ENCODE measurements at places on chromosomes 1 and 21.

GRCh38 chr1:173553312-173553711 lies 49.6 kb downstream of the SLC9C2 start:
- DNase-seq = no peak

GRCh38 chr1:159201642-159202041 lies 3.0 kb upstream of the ACKR1 start:
- no peak for DNase-seq

GRCh38 chr1:156389311-156389710 lies 20.3 kb downstream of the RHBG start:
- DNase-seq = no peak

- peak; percentile 20 for DNase-seq
Measured at GRCh38 chr1:164560121-164560541, 1.1 kb downstream of the PBX1 start.

- DNase-seq = no peak
Measured at GRCh38 chr21:29115899-29116298, 14.5 kb upstream of the MAP3K7CL start.

GRCh38 chr1:230917284-230918135 lies 49.2 kb upstream of the C1orf198 start:
- DNase-seq = peak; percentile 58

DNA sequence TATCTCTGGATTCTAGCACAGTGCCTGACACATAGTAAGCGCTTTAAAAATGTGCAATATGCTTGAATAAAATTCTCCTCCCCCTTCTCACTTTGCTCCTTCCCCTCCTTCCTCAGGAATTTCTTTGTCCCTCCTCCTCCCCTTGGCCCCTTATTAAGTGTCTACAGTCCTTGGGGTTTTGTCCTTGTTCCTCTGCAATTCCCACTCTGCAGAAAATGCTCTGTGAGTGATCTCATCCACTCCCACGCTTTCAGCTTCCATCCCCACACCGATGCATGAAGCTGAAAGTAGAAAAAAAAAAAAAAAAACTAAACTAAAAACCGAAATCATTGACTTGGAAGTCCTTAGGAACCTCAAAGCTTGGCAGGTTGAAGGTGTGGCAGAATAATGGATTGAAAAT lies 273.6 kb downstream of the RRAGC start:
- DNase-seq = no peak

GRCh38 chr1:84855168-84855567 lies 37.8 kb downstream of the LPAR3 start:
- DNase-seq = peak; percentile 82

DNA sequence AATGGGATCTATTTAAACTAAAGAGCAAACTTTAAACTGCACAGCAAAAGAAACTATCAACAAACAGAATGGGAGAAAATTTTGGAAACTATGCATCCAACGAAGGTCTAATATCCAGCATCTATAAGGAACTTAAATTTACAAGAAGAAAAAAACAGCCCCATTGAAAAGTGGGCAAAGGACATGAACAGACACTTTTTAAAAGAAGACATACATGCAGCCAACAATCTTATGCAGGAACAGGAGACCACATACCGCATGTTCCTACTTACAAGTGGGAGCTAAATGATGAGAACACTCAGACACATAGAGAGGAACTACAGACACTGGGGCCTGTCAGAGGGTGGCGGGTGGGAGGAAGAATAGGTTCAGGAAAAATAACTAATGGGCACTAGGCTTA lies 149.6 kb downstream of the RPS6KC1 start:
- DNase-seq = no peak

GRCh38 chr1:168582688-168583336 lies 6.4 kb downstream of the XCL1 start:
- no peak for DNase-seq

DNA sequence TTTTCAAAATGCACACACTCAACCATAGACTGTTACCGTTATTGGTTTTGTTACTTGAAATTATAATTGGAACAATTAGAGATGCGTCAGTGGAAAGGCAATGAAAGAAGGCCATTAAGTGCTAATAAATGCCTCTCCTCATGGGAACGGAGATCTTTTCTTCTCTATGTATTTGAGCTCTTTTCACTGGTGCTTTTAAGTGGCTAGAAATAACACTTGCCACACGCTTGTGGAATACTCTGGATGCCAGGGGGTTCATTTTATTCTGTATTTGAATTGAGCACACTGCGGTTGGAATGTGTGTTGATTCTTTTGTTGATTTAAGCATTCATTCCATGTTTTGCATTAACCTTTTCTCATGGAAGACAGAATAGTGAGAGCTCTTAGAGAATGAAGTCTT lies 68.4 kb downstream of the DNM3 start:
- DNase-seq = no peak

GRCh38 chr1:228297822-228298221 lies 90.0 kb downstream of the OBSCN start:
- no peak for DNase-seq

DNA sequence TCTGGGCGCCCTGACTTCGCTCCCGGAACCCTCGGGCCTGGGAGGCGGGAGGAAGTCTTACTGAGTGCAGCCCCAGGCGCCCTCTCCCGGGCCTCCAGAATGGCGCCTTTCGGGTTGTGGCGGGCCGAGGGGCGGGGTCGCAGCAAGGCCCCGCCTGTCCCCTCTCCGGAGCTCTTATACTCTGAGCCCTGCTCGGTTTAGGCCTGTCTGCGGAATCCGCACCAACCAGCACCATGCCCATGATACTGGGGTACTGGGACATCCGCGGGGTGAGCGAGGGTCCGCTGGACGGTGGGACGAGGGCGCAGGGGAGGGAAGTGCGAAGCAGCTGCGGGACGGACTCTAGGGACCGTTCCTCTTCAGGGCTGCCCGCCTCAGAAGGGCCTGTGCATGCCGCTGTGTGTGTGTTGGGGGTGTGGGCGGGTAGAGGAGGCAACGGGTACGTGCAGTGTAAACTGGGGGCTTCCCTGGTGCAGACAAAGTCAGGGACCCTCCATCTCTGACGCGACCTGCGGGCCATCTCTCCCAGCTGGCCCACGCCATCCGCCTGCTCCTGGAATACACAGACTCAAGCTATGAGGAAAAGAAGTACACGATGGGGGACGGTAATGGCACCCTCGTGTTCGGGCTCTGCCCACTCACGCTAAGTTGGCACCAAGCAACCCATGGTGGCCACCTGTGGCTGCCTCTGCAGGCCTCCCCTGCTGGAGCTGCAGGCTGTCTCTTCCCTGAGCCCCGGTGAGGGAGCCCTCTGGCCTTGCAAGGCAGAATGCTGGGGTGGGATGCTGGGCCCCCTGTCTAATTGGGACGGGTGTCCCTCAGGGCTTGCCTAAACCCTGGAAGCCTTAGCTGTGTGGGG lies at the start of gene GSTM1:
Gene GSTM1 (plus strand): TSS at position 177 of the 859 bp plus-strand sequence. CDS start 57 bp downstream, at position 234.
- peak; percentile 24 for DNase-seq

DNA sequence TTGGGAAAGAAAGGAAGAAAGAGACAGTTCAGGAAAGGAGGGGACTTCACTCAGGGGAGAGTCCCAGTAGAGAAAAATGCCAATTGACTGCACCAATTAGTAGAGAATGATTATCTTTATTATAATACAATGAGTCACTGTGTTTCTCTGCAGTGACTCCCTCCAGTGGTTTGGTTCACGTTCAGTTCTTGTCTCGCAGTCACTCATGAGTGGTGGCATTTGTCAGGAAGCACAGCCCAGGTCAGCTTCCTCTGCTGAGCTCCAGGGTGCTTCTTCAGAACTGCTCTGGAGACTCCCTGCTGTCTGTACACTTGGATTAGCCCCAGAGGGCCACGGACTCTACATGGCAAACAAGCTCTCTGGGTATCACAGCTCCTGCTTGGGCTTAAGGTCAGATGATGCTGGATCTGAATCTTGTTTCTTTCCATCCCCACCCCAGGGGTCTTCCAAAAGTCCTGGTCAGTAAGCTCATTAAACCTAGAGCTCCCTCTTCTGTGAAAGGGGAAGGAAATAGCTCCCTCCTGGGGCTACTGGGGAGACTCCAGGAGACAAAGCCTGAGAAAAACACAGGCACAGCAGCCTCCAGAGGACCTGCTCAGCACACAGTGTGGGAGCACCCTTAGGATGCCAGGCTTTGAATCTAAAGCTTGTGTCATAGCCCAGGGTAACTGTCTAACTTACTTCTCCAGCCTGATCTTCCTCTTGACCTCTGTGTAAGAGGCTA lies 619.0 kb downstream of the AJAP1 start:
- DNase-seq = no peak

- peak; percentile 79 for DNase-seq
Measured at GRCh38 chr21:36155603-36156338, 853 bp upstream of the DOP1B start.

DNA sequence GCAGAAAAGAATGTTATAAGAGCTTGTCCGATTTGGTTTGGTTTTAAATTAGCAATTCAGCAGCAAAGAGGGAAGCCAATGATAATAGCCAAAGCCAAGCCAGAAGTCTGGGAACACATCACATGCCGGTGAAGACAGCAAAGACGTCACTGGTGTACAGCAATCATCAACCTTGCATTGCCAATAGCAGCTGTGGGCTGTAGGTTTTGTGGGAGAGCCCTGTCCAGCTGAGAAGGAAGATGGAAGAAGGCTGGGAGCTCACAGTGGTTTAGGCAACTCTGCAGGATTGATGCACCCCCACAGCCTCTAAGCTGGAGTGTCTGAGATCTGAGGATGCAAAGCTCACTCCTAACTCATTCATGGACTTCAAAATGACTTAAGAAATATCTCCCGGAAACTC lies 338.7 kb downstream of the SIPA1L2 start:
- DNase-seq = no peak

- peak; percentile 49 for DNase-seq
Measured at GRCh38 chr1:26349188-26349876, 4.6 kb downstream of the CRYBG2 start.

GRCh38 chr1:56836359-56836758 lies 17.2 kb upstream of the FYB2 start:
- no peak for DNase-seq

DNA sequence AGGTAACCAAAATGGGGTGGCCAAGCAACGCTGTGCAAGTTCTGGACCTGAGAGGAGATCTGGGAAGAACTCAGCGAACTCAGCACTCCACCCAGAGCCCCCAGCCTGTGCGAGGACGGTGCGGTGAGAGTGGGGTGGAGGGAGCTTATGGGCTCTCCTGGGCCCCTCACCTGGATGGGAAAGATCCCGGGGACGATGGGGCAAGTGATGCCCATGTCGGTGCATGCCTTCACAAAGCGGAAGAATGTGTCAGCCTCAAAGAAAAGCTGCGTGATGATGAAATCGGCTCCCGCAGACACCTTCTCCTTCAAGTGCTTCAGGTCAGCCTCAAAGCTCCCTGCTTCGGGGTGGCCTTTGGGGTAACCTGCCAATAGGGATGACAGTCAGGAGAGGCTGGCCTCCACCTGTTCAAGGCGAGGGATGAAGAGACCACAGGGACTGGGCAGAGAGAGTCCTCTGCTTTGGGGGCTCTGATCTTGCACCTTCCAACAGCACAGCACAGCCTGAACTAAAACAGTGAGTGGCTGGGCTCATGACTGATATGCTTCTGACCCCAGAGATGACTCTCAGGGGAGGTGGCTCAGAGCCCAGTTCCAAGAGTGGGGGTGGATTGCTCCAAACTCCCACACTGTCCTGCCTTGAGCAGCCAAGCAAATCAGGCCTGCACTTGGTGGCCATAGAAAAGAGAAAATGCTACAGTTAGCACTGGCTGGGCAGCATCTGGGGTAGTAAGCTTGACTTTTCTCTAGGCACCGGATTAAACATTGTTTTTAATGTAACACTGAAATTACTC lies 9.5 kb downstream of the MTHFR start:
- DNase-seq = no peak
